Activated CD4-positive, alpha-beta memory T cell treated with anti-CD3 and anti-CD28 coated beads for 36 hours (primary cell): ENCODE measurements at places on chromosomes 1 and 21.

DNA sequence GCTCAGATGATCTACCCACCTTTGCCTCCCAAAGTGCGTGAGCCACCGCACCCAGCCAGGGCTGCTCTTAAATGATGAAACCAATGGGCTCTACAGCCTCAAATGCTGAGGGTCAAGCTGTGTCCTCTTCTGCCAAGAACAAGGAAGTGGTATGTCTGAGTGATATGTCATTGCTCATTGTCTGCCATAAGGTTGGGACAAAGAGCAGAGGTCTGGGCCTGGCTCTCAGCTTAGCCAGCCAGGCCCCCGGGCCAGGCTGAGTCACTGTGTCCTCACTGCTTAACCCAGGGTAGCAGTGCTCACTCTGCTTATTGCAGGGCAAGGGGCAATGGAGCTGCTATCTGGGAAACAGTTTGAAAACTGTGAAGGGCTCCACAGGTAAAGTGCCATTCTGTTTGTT, 8.3 kb upstream of the ETS2 start:
- DNase-seq, result no peak

DNA sequence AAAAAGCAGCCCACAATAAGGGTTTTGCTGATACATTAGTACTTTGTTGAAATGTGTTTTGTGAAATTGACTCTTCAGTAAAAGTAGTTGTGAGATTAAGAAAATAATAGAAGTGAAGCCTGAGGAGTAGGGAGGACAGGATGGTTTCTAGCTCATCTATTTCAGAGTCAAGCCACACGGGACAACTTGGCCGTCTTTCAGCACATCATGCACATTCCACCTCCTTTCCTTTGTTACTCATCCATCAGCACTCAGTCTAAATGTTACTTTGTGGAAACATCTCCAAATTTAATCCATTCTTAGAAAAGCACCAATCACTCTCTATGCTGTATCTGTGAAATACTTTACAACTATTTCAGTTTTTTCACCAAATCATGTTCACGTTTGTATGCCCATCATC, 223.3 kb downstream of the FGGY start:
- DNase-seq, result no peak

DNA sequence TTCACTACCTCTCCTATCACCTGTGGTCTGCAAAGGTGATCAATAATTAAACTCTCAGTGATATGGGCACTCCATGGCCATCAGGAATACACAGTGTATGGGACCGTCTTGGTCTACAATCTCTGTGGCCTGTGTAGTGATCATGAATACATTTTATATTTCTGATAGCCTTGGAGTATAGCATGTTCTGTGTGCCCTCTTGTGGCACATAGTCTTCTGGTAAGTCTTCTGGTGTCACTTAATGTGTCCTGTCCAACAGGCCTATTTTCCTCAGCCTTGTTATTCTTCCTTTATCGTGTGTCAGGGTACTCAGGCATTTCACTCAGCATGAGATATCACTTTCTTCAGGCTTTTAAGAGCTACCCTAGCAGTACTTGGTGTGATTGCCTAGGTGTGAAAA, 393.6 kb downstream of the AGBL4 start:
- no peak for DNase-seq

DNA sequence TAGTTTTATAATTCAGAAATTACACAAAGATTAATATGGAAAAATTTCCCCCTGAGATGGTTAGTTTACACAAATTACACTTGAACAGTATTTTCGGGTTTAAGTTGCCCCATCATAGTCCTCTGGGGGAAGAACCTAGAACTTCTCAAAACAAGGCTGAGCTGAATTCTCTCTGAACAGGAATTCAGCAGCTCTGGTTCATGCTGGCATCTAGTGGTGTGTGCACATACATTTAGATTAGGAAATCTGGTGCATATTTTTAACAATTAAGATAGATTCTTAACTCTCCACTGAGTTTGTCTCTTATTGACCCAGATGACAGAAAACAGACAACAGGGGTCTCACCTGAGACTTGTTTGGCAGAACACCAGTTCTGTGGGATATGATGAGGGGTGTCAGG, 410.7 kb downstream of the DSCAM start:
- DNase-seq, result no peak

GRCh38 chr1:24311741-24312140, 7.4 kb upstream of the GRHL3 start:
- no peak for DNase-seq

DNA sequence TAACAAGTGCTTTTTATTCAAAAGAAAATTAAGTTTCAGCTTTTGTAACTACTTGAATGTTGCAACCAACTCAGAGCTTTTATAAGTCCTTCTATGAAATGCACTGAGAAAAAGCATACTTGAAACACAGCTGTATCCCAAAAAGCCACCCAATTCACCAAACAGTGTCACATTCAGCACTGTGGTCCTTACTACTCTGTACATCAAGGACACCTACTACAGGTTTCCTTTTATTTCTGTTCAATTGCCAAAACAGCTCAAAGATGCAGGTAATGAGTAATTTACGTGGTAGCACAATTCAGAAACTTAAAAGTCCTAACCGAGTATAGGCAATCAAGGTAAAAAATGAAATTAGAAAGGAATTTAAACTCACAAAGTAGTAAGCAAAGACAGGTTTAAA, 2.5 kb downstream of the EIF4G3 start:
- no peak for DNase-seq
